Activated CD8-positive, alpha-beta T cell treated with anti-CD3 and anti-CD28 coated beads for 36 hours (primary cell): ENCODE measurements at places on chromosomes 12 and 14. TPM values are rescaled to one million over a fixed set of nuclear protein-coding genes. Genes with fewer than 3 reads are reported as not detected.
A peak's percentile ranks its signal among the peaks of the same experiment; 100 is the strongest.

DNA sequence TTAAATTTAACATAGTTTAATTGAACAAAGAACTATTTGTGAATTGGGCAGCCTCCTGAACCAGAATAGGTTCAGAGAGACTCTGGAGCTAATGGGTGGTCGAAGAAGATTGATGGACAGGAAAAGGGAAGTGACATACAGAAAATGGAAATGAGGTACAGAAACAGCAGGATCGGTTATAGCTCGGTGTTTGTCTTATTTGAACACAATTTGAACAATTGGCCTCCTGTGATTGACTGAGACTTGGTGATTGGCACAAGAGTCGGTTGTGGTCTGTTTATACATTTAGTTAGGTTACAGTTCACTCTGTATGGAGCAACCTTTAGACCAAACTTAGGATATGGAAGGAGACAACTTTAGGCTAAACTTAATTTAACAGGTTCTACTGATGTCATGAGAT, 18.4 kb upstream of the CFL2 start:
- no peak for DNase-seq

Gene MYH6
- not detected for total RNA-seq

Gene TAMALIN
- 26.0 TPM for total RNA-seq

- no peak for DNase-seq
These were observed 126.8 kb upstream of the EVL start for GRCh38 chr14:99938376-99938775.

Gene PTPRO
- 0.63 TPM for total RNA-seq

GRCh38 chr12:29818916-29819623, 35.3 kb upstream of the TMTC1 start:
- no peak for DNase-seq

DNA sequence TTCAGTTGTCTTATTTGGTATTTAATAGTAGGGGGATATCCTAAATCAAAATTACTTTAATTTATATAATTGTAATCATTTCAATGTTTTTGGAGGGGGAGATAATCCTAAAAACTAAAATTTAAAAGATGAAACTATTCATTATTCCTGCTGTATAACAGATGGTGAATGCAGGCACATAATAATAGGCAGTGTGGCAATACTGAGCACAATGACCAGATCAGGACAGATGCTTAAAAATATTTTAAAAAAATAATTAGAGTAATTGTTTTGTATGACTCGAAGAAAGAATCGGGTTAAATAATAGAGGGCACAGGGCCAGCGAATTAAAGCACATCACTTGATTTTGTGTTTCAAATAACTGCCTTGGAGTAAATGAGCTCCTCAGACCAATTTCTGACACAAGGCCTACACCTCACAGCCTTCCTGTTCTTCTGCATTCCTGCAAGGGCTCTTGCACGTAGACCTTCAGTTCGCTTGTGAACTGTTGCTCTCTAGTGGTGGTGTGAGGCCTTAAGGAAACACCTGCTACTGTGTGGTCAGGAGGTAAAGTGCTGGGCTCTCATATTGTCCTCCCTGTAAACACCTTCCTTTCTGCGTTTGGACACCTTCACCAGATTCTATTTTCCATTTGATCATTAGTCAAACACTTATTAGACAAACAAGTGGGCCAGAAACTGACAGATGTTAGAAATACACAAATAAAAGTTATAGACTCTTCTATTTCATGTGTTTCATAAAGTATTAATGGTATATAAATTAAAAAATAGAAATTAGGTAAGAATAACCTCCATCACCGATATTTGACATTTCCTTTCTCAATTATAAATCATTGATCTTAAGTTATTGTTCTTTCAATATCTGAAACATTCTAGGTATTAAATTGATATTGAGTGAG, 29.3 kb upstream of the KLRF1 start:
- peak; percentile 84 for DNase-seq

- DNase-seq = no peak
These were observed 521.2 kb upstream of the TBX3 start for GRCh38 chr12:115204957-115205754.

Gene PRR4
- 3.2 TPM for total RNA-seq

GRCh38 chr14:60642270-60643140, 6.8 kb downstream of the SIX1 start:
- no peak for DNase-seq

Gene TMEM19
- 14.2 TPM for total RNA-seq

Gene HOXC4
- total RNA-seq = 0.89 TPM

Gene PSME2
- total RNA-seq = 440 TPM

Gene SRP54
- 79.6 TPM for total RNA-seq

GRCh38 chr12:23525450-23526072, 423.9 kb downstream of the SOX5 start:
- DNase-seq = no peak

GRCh38 chr14:102777711-102778337, 575 bp downstream of the TRAF3 start:
- no peak for DNase-seq

Gene TAS2R13
- 0.31 TPM for total RNA-seq

- peak; percentile 29 for DNase-seq
These were observed 660 bp upstream of the HCFC2 start for GRCh38 chr12:104063712-104064030.

DNA sequence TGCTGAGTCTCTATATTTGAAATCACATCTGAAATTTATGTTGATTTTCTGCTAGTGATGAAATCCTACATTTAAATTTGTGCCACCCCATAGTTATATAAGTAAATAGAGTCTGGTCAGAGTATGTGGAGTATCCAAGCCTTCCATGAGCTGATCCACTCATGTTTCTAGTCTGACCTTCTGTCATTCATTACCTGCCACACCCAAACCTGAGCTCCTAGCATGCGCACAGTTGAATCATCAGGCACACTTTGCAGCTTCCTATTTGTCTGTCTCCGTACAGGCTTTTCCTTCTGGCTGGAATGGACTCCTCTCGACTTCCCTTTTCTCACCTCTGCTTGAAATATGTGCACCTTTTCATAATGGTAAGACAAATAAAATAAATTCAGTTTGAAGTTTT, 45.3 kb upstream of the LRIG3 start:
- DNase-seq = no peak

Gene KRT72
- total RNA-seq = 0.16 TPM

Gene LMNTD1
- total RNA-seq = not detected

DNA sequence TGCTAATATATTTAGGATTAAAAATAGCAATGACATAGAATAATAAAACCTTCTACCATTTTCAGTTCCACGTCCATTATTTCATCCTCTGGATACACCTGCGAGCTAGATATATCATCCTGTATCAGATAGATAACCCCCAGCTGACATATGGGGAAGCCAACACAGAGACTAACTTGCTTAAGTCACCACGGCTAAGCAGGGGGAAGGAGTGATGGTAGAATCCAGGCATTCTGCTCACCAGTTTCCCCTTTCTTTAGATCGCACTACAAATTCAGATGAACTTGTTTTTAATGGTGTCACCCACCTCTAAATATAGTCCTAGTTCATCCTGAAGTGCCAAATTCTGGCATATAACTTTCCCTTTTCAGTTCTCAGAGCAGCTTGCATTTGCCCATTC, 110.1 kb downstream of the TXNDC16 start:
- no peak for DNase-seq

DNA sequence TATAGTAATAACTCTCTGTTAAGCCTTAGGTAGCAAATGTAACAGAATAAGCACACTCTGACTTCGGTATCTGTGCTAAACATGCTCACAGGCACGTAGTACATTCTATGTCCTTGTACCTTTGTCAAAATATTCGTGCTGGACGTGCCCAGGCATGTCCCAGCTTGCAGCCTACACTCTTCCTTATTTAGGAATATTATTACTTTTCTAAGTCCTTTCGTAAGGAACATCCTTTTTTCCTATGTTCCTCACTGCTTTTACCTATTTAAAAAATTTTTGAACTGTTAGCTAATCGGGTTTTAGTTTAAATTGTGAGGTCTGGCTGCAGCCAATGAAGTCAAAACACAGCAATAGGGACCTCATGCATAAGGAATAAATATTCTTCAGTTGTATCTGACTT, 24.1 kb upstream of the UBC start:
- peak; percentile 41 for DNase-seq
